ENCODE measurements at places on chromosomes 2 and 18. TPM values are rescaled to one million over a fixed set of nuclear protein-coding genes. Genes with fewer than 3 reads are reported as not detected.

- DNase-seq = no peak
These were observed 396.4 kb upstream of the TNP1 start for GRCh38 chr2:217256251-217256650.

- DNase-seq = no peak
These were observed 44.4 kb upstream of the TANK start for GRCh38 chr2:161115605-161116380.

GRCh38 chr2:241051578-241052487 lies 50.3 kb downstream of the MTERF4 start:
- no peak for DNase-seq

DNA sequence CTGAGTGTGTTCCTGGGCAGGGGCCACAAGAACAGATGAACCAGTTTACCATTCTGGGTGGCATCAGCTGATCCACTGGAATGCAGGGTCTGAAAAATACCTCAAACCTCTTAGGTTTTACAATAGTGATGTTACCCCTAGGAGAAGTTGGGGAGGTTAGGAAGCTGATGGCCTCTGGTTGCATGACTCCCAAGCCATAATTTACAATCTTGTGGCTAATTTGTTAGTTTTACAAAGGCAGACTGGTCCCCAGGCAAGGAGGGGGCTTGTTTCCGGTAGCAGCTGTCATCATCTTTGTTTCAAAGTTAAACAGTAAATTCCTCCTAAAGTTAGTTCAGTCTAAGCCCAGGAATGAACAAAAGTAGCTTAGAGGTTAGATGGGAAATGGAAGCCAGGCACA lies 113.8 kb upstream of the SLC38A11 start:
- DNase-seq = no peak

GRCh38 chr2:96824079-96824870 lies 8.2 kb downstream of the CNNM3 start:
- DNase-seq = no peak

- no peak for DNase-seq
These were observed 12.5 kb upstream of the HK2 start for GRCh38 chr2:74821177-74822126.

DNA sequence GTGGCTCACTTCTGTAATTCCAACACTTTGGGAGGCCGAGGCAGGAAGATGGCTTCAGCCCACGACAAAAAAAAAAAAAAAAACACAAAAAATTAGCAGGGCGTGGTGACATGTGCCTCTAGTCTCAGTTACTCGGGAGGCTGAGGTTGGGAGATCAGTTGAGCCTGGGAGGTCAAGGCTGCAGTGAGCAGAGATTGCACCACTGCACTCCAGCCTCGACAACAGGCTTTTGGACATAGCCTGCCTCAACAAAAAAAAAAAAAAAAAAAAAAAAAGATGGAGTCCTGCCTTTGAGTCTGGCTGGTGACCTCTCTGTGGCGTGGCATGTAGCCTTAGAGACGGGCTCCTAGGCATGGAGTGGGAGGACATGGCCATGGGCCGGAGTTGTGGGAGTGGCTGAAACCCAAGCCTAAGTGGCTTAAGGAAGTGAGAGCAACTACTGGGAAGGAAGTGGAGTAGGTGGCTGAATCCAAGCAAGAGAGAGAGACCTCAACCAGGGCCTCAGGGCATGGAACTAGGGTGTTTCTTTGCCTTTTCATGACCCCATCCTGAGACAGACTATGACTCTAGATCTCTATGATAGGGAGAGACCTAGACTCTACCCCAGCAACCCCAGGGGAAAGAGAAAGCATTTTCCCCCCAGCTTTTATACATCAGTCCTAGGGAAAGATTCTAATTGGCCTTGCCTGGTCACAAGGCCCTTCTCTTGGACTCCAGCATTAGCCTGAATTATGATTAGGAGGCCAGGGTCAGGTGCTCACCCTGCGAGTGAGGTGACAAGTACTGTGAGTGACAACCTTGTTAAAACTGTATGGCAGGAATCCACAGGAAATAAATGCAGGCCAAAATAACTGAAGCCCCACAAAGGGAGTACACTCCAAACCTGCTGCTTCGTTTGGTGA lies 34.2 kb downstream of the NPAS2 start:
- no peak for DNase-seq

- DNase-seq = peak; percentile 36
These were observed 93.0 kb upstream of the SMAD2 start for GRCh38 chr18:48023334-48024008.

GRCh38 chr2:103435010-103435409 lies 673.2 kb downstream of the TMEM182 start:
- DNase-seq = no peak

- DNase-seq = no peak
These were observed 186.3 kb downstream of the KCNE4 start for GRCh38 chr2:223238301-223238700.

GRCh38 chr2:181441670-181442069 lies 15.5 kb upstream of the ITGA4 start:
- no peak for DNase-seq

- DNase-seq = no peak
These were observed 57.8 kb upstream of the MAP3K20 start for GRCh38 chr2:173017646-173018420.

DNA sequence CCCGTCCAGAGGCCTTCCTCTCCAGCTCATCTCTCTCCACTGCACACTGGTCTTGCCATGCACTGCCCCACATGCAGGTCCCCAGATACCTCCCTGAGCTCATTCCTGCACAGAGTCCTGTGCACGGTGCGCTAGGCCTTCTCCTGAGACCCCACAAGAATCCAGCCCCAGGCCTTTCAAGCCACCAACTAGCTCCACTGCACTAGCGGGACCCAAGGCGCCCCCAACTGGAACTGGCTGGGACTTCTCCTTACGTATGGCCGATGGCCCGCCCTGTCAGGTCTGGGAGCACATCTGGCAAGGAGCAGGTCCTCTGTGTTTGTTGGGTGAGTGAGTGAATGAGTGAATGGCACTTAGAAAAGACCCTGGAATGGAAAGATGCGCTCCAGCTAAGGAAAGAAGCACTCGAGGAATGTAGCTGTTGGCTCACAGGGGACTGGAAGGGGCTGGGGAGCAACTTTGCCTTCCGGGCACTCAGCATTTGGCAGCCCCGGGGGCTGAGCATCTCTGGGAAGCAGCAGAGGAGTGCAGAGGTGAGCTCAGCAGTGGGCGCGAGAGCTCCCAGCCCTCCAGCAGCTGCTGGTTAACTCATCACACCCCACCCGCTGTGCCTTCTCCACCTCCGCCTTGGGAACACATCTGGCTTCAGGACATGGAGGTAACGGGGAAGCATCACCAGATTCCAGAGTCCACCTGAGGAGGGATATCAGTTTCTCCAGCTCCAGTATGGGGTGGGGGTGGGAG lies 223.1 kb downstream of the GLI2 start:
- DNase-seq = no peak

DNA sequence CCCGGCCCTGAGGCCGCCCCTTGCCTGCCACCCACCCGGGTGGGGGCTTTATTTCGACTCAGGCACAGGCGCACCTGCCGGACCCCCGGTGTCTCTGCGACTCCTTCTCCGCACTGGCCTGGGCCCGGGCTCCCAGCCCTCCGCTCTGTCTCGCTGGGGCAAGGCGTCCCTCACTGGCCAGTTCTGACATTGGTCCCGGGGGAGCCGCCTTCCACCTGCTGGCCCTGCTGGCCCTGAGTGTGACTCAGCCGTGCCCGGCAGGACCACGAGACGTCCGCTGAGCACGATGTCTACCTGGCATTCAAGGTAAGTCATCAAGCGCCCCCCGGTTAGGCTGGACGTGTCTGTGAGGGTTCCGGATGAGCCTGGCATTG lies 131.5 kb upstream of the CTDP1 start:
- no peak for DNase-seq

GRCh38 chr2:85698880-85699254 lies 4.7 kb downstream of the GNLY start:
- no peak for DNase-seq

Gene RIT2
- total RNA-seq = not detected

Gene SCN9A
- not detected for total RNA-seq

Gene CHRNG
- total RNA-seq = not detected

Gene KCNJ13
- not detected for total RNA-seq

Gene TXNDC2
- total RNA-seq = not detected

Gene MC5R
- not detected for total RNA-seq
